ENCODE measurements at places on chromosomes 7 and 10. TPM values are rescaled to one million over a fixed set of nuclear protein-coding genes. Genes with fewer than 3 reads are reported as not detected.
A peak's percentile ranks its signal among the peaks of the same experiment; 100 is the strongest.

The NYAP1 gene
- 0.82 TPM for total RNA-seq

The NODAL gene
- not detected for total RNA-seq

DNA sequence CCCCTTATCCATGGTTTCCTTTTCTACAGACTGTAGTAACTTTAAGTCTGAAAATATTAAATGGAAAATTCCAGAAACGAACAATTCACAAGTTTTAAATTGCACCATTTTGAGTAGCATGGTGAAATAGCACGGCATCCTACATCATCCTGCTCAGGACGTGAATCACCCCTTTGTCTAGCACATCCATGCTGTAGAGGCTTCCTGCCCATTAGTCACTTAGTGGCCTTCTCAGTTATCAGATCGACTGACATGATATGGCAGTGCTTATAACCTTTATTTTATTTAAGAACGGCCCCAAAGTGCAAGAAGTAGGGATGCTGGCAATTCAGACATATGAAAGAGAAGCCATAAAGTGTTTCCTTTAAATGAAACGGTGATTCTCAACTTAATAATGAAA, 82.7 kb downstream of the CPXM2 start:
- DNase-seq: no peak

DNA sequence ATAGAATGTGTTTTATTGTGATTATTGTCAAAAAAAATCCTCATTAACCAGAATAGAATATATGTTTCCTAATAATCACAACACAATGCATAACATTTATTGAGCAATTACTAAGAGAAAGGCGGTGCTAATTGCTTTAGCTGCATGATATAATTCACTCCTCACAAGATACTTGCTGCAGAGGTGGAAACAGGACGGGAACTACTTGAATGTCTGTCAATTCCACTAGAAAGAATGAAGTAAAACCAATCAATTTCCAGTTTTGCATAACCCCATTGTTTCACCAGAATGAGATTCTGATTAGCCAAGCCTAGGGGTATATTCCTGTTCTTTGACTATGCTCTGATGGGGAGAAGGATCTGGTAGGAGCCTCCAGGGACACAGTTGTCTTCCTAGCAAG, 239.1 kb upstream of the NRP1 start:
- DNase-seq: no peak

GRCh38 chr10:72164617-72165016, 51.2 kb upstream of the ANAPC16 start:
- peak; percentile 32 for DNase-seq

GRCh38 chr7:115941703-115942268, 88.8 kb downstream of the TFEC start:
- no peak for DNase-seq

Measured in K562 (cell line).